ENCODE measurements at places on chromosomes 11 and 22.

GRCh38 chr11:57069942-57070341 is 81.2 kb downstream of the OR5AK2 start:
- no peak for DNase-seq

- DNase-seq = no peak
Measured at GRCh38 chr11:80838153-80838552, 1397.3 kb upstream of the TENM4 start.

GRCh38 chr22:37091994-37092393 is 17.5 kb downstream of the TMPRSS6 start:
- DNase-seq = no peak

GRCh38 chr11:112400476-112401014 is 139.9 kb upstream of the PLET1 start:
- DNase-seq = no peak

DNA sequence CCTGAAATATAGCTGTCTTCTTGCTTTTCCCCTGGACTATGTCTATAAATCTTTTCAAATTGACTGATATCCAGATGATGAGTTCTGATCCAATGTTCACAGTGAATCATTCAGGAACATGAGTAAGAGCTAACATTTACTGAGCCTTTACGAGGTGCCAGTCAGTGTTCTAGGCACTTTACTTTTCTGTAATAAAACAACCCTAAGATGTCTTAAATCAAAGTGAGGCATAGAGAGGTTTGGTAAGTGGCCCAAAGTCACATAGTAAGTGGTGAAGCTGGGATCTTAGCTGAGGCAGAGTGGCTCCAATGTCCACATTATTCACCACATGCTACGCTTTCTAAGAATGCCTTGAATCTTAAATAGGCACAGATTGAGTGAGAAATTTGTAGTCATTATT is 79.9 kb upstream of the OR4C15 start:
- DNase-seq = no peak

DNA sequence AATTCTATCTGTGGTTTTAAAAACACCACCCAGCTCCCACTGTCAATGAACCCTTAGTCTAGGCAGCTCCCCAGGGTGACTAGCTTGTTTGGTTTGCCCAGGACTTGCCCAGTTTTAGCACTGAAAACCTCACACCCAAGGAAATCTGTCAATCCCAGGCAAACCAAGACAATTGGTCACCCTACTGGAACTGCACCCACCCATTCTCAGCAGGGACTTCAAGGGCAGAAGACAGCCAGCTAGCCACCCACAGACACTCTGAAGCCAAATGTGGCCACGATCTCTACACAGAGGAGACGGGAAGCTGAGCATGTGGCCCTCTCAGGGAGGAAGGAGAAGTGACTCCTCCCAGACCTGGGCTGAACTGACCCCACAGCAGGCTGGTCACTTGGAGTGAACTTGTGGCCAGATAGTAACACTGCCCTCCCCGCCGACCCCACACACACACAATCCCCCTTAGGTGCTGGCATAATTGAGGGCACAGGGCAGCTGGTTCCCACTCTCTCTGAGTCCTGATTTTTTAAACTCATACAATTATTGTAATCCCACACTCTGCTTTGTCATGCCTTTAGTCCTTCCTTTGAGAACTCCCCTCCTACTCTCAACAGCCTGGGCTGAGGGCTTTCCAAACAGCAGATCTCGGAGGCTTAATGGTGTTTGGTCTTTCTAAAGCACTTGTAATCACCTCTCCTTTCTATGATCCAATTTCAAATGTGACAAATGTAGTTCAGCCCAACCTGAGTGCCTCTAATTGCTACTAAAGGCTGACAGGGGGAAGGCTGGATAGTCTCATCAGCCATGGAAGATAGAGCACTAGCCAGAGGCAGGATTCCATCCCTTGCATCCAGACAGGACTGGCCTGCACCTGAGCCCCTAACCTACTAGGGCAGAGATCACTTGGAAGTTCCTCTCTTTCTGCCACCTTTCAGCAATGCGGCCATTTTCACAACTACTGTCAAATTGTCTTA is 74.7 kb upstream of the DRD2 start:
- DNase-seq = no peak

DNA sequence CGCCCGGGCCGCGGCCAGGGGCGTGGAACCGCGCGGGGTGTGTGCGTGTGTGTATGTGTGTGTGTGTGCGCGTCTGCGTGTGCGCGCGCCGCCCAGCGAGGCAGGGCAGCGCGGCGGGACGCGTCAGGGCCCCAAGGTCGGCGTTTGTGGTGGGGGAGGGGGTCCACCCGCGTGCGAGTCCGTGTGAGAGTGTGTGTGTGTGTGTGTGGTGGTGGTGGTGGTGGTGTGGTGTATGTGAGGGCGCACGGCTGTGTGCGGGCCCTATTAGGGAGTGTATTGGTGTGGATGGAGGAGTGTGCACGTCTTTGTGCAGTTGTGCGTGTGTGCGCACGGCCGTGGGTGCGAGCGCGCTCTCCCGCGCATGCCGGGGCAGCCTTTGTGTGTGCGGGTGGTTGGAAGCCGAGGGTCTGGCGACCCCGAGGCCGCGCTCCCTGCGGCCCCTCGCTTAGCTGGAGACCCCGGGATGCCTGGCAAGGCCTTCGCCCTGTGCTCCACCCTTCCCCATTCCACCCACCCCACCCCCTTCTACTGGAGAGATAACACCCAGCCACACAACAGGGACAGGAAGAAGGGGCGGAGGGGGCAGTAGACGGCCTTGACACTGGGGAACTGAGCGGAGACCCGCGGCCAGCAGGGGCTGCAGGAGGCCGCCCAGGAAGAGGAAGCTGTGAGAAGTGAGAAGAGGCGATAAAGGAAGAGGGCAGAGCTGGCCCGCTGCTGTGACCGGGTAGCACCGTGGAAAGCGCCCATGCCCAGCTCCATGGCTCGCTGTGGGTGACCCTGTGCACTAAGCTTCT is 528 bp upstream of the ARRB1 start:
- DNase-seq = no peak

- no peak for DNase-seq
Measured at GRCh38 chr11:69201764-69202370, 46.1 kb downstream of the SMIM38 start.

DNA sequence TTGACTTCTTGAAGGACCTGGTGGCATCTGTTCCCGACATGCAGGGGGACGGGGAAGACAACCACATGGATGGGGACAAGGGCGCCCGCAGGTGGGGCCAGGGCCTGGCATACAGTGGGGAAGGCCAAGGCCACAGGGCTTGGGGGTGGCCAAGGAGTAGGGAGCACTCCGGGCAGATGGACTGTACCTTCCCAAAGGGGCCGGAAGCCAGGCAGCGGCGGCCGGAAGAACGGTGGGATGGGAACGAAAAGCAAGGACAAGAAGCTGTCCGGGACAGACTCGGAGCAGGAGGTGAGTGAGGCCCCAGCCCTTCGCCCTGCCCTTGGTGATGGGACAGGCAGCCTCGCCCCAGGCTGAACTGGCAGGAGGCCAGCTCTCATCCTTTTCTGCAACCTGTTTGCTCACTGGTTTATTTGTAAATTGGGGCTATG is 1.2 kb downstream of the DRAP1 start:
- no peak for DNase-seq

GRCh38 chr11:18088966-18089365 is 16.9 kb downstream of the SAAL1 start:
- no peak for DNase-seq

- no peak for DNase-seq
Measured at GRCh38 chr22:46966495-46966845, 204.0 kb downstream of the TBC1D22A start.

- no peak for DNase-seq
Measured at GRCh38 chr11:504994-505344, 2.1 kb downstream of the RNH1 start.

- DNase-seq = no peak
Measured at GRCh38 chr11:108959105-108959761, 294.4 kb downstream of the DDX10 start.

All from hypothalamus (tissue), 51 donors.